GM23248 (cell line): ENCODE measurements at places on chromosomes 3 and 15. TPM values are rescaled to one million over a fixed set of nuclear protein-coding genes. Genes with fewer than 3 reads are reported as not detected.

The CRABP1 gene
- total RNA-seq, result not detected in 2 replicates

DNA sequence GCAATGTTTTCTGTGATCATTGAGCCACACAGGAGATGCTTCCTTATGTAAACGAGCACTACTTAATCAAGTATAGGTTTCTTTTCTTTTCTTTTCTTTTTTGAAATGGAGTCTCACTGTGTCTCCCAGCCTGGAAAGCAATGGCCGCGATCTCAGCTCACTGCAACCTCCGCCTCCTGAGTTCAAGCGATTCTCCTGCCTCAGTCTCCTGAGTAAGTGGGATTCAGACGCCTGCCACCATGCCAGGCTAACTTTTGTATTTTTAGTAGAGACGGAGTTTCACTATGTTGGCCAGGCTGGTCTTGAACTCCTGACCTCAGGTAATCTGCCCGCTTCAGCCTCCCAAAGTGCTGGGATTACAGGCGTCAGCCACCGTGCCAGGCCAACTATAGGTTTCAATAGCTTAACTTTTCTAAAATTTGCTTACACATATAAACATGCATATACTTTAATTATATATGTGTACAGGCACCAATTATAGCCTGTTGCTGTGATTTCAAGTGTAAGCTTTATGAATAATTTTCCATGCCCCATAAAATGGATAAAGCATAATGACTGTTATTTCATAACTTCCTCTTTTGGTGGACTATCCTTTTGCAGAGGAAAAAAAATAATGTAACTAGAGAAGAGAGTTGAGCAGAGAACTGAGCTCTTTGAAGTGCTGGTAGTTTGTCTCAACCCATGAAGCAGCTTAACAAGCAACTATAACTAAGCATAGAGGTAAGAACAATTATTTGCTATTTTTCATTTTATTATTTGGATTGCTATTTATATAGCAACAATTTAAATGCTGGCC, 24.8 kb upstream of the MBNL1 start:
- DNase-seq, result no peak

DNA sequence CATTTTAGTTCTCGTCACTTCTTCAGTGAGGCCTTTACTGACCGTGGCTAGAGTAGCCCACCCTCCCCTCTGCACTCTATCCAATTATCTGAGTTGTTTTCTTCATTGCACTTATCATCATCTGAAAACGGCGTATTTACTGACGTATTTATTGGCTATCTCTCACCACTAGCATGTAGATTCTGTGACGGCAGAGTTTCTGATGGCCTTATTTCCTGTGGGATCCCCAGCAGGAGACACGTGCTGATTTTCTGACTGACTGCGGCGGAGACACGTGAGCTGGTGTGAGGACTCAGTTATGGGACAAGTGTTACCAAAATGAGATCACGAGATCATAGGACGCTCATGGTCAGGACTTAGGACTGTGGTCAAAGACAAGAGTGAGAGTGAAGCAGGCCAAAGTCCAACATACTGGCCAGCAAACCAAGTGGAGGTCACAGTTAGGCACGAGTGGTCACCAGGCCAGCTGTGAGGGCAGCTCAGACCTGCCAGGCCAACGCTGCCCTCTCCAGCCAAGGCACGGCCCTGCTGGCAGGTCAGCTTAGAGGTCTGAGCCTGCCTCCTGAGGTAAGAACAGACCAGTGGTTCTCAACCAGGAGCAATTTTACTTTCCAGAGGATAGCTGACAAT, 50.6 kb upstream of the BNIP2 start:
- no peak for DNase-seq

The SCN5A gene
- total RNA-seq, result 0.13 TPM in 1 of 2 replicates, not detected in the other

The RPL39L gene
- 10.5 and 12.8 TPM in 2 replicates for total RNA-seq
